ENCODE measurements at places on chromosomes 6 and 20.

DNA sequence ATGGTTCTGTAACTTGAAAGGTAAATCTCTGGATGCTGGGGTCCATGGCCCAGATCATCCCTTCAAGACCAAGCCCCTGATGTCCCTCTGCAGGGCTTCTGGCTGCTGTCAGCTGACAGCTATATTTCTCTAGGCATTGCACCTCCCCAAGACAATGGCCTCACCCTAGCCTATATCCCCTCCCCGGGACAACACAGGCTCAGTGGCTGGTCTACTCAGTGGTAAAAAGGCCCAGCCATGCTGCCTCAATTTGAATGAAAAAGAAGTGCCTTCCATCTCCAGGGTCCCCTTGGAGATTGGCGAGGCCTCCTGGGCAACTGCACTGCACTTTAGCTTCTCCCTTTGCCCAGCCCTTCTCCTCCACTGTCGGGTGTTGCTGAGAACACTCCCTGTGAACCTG lies 602.8 kb downstream of the CDH26 start:
- no peak for DNase-seq

- no peak for DNase-seq
Observed at GRCh38 chr20:24185791-24186190, 197.2 kb upstream of the GGTLC1 start.

- no peak for DNase-seq
Observed at GRCh38 chr20:62808211-62808865, 3.7 kb downstream of the OGFR start.

DNA sequence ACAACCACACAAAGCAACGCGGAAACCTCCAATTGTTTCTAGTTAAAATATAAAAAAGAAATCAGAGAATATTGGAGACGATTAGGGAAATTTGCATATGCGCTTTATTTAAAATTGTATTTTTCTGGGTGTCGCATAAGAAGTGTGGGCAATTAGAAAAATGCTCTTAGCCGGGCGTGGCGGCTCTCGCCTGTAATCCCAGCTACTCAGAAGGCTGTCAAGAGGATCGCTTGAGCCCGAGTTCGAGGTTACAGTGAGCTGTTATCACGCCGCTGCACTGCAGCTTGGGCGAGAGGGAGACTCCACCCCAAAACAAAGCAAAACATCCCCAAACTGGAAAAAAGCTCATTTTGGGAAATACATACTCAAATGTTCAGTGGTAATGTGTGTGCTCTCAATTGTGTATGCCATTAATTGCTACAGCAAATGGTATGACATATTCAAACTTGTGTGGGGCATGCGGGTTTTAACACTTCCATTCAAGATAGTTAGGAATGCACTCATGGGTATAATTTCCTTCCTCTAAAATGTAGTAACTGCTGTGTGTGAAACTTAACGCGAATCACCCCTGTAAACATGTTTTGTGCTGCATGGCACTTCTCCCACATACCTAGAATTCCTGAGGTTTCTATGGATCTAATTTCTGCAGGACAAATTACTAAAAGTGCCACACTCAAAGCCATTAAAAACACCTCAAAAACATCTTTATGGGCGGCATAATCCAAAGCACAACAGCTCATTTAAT lies 54.7 kb upstream of the HFE start:
- DNase-seq, result no peak

DNA sequence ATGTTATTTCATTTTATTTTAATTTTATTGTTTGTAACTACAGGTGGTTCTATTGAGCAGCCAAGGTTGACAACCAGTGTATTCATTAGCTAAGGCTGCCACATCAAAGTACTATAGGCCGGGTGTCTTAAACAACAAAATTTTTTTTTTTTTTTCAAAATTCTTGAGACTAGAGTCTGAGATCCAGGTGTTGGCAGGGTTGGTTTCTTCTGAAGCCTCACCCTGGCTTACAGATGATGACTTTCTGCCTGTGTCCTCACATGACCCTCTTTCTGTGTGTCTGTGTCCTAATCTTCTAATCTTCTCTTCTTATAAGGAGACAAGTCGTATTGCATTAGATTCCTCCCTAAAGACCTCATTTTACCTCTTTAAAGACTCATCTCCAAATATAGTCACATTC lies 208.4 kb downstream of the MANEA start:
- no peak for DNase-seq

GRCh38 chr20:8250539-8251200 lies 118.6 kb downstream of the PLCB1 start:
- no peak for DNase-seq

DNA sequence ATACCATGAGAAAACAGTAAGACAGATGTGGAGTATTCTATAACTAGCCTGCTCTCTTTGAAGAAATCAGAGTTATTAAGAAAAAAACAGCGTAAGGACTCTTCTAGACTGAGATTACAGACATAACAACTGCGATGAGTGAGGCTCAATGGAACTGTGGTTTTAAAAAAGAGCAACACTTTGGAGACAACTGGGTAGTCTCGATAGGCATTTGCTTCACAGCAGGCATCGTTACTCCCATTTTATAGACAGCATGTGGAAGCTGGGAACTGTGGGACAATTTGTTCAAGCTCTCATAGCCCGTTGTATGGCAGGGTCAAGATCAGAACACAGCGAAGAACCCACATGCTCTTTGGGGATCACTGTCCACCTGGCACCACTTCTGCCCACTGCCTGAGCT lies 4.6 kb downstream of the FKBP1A start:
- no peak for DNase-seq

DNA sequence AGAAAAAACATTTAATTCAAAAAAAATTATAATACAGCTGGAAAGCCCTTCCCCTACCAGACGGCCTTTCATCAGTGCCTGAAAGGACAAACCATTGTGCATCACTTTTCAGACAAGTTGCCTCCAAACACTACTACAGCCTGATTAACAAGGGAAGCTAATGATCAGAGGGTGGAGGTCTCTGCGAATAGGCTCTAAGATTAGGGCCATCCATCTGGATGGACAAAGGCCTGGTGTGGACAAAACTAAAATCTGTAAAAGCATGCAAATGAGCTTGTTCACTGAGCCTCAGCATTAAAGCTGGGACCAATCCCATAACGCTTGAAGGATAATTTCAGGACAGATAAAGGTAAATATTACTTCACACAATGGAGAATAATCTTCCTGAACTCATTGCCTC lies 228.7 kb upstream of the PLN start:
- no peak for DNase-seq

DNA sequence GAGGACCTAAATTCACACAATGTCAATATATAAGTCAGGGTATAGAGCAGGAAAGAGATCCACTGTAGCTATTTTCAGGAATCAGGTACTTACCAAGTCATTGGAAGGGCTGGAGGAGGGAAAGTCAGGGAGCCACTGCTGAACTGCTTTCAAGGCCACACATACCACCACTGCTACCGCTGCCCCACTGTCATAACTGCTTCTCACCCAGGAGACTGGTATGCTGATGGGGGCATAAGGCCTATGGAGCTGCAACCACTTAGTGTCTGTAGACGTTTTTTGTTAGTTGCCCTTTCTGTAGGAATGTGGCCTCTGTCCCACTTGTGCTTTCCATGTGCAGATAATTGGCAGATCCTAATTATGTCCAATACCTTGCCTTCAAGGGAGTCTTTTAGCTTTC lies 5.4 kb downstream of the SMAP1 start:
- no peak for DNase-seq

- DNase-seq, result peak; percentile 90
Observed at GRCh38 chr20:9301129-9302090, 213.0 kb upstream of the LAMP5 start.

- DNase-seq, result no peak
Observed at GRCh38 chr6:102815207-102815606, 1421.7 kb downstream of the GRIK2 start.

DNA sequence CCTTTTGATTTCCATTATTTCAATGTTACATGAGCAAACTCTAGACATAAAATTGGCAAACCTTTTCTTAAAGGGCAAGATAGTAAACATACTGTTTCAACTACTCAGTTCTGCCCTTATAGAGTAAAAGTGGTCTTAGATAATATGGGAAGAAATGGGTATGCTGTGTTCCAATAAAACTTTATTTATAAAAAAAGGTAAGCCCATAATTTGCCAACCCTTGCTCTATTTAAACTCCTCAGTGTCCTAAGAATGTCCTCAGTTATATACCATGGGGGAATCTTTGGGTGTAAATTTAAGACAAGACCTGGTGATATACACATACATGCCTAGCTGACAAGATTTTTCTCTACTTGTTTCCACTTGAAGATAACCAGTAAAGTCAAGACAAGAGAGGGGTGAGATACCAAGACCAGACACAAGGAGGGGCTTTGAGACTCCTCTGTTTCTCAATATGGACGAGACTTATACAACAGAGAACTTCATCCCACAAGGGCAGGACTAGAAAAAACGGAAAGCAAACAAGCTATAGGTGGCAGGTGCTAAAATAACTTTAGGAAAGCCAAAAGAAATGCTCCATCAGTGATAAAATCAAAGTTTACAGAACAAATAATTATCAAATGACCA lies 10.5 kb downstream of the SNX3 start:
- DNase-seq, result no peak

- DNase-seq, result no peak
Observed at GRCh38 chr6:145883263-145883662, 68.7 kb upstream of the FBXO30 start.

DNA sequence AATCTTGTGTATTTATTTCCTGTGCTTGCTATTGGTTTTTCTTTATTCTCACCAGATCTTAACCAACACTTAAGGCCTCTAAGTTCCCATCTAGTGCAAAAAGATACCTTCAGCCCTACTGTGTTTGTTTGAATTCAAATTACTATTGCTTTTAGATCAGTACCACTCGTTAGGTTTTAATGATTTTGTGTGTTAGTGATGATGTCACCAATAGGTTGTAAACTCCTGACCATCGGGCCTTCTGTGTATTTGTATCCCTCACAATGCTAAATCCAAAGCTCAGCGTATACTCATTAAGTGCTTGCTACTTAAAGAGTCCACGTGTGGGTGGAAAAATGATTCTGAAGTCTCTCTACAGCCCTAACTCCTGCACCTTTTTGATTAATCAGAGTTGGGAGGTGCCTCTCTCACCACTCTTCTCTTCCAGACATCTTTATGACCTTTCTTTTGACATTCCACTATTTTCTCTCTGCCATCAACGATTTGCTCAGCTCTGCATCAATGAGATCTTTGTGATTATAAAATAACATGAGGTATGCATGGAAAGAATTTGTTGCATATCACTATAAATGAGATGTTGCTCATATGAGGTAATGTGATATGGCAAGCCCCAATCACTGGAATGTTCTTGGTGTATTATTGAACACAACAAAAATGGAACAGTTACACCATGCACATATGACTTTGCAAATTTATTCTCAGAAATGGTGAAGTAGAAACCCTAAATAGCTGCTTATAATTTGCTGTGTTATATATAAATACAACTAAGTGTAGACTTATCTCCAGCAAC lies 55.1 kb upstream of the LAMA2 start:
- no peak for DNase-seq

GRCh38 chr20:1061484-1062221 lies 56.7 kb upstream of the PSMF1 start:
- no peak for DNase-seq

GRCh38 chr6:150685860-150686259 lies 86.2 kb downstream of the PLEKHG1 start:
- DNase-seq, result no peak

DNA sequence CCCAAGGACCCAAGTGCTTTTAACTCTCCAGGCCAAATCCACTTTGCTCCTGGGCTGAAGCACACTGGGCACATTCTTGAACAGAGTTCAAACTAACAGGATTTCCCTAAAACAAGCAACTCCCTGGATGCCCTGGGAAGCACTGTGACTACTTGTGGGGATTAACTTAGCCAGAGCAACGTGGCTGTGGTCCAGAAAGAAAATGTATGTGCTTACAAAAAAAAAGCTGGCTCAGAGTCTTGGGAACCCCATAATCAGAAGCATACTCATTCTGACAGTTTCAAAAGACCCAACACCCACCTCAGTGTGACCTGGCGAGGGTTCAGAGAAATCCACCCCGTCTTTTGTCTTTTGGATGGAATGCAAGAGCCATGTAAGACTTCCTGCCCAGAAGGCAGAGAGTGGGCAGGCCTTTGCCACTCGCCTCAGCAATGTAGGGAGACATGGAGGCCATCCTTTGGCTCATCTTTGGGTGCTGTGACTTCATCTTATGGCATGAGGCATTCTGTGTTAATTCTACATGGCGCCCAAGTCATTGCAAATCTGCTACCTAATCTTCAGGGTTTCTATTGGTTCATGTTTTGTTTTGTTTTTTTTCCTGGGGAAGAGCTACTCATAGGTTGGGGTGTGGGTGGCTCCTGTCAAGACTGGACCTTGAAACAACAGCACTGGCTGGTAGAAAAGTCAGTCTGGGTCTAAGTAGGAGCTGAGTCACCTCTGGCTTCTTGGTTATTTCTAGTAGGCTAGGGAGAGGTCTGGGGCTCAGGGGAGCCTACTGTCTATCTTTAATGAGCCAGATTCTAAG lies 248.6 kb upstream of the SUPT3H start:
- DNase-seq, result no peak

- DNase-seq, result peak; percentile 13
Observed at GRCh38 chr6:131063028-131063763, at the start of gene EPB41L2. EPB41L2 (minus strand) TSS chr6:131063245; CDS start chr6:130956485, 106,760 bp downstream.

GRCh38 chr6:143621159-143621873 lies 56.4 kb upstream of the PHACTR2 start:
- DNase-seq, result no peak

- peak; percentile 5 for DNase-seq
Observed at GRCh38 chr6:110999634-111000270, 17.9 kb downstream of the RPF2 start.

DNA sequence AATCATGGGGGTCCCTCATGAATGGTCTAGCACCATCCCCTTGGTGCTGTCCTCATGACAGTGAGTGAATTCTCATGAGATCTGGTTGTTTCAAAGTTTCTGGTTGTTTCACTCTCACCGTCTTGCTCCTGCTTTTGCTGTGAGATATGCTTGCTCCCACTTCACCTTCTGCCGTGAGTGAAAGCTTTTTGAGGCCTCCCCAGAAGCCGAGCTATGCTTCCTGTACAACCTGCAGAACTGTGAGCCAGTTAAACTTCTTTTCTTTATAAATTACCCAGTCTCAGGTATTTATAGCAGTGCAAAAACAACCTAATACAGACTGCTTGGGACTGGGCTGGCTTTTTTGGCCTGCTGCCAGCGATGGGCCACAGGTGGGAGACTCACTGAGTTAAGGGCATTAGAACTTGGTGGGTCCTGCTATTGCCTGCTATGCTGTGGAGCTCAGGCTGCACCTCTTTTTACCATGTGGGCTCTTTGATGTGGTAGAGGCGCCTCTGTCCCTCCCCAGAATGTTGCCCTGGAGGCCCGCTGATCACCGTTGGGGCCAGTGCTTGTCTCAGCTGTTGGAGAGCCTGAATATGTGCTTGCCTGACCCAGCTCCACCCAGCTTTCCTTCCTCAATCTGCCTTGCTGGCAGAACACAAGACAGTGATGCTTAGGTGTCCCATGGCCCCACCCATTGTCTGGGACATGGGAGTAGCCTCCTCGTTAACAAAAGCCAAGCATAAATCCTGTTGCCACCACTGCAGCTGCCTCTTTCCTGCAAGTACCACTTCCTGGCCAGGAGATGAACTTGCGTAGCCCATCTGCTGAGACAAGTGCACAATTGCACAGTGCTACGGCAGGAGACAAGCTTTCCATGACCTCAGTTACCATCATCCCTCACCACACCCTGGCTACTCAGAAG lies 47.1 kb downstream of the IGF2R start:
- DNase-seq, result peak; percentile 12
